ENCODE measurements at places on chromosomes 1 and 21. TPM values are rescaled to one million over a fixed set of nuclear protein-coding genes. Genes with fewer than 3 reads are reported as not detected.

MPL gene
- 0.23 TPM for total RNA-seq

WNT9A gene
- 2.8 TPM for total RNA-seq

CD101 gene
- total RNA-seq = 1.6 TPM

TMEM51 gene
- 5.5 TPM for total RNA-seq

GNAT2 gene
- total RNA-seq = not detected

SEMA4A gene
- 23.3 TPM for total RNA-seq

ACTL8 gene
- 0.23 TPM for total RNA-seq

KRTAP10-9 gene
- total RNA-seq = not detected

SYT2 gene
- 4.6 TPM for total RNA-seq

TMEM82 gene
- not detected for total RNA-seq

LCE3D gene
- not detected for total RNA-seq

SYNJ1 gene
- 33.4 TPM for total RNA-seq

DPYD gene
- total RNA-seq = 20.5 TPM

MARK1 gene
- 58.8 TPM for total RNA-seq

CAMSAP2 gene
- 151 TPM for total RNA-seq

ADAM30 gene
- not detected for total RNA-seq

TOR1AIP2 gene
- 72.4 TPM for total RNA-seq

CFHR1 gene
- total RNA-seq = 2.5 TPM

HSPB7 gene
- total RNA-seq = 0.23 TPM

CDA gene
- total RNA-seq = not detected

CRYAA gene
- total RNA-seq = not detected

SAMD13 gene
- 7.8 TPM for total RNA-seq

CEPT1 gene
- 56.5 TPM for total RNA-seq

ZFP69B gene
- 10.6 TPM for total RNA-seq

HCN3 gene
- 22.8 TPM for total RNA-seq

FAM72C gene
- total RNA-seq = 1.8 TPM

ZNF683 gene
- not detected for total RNA-seq

LEFTY2 gene
- 0.23 TPM for total RNA-seq

EPHA10 gene
- total RNA-seq = 21.0 TPM

MATN1 gene
- 0.46 TPM for total RNA-seq

BGLAP gene
- not detected for total RNA-seq

TRIM63 gene
- not detected for total RNA-seq

GMEB1 gene
- total RNA-seq = 9.9 TPM

IFI44 gene
- total RNA-seq = 35.1 TPM

TCHHL1 gene
- not detected for total RNA-seq

ZBTB18 gene
- 54.7 TPM for total RNA-seq

CDC42 gene
- 577 TPM for total RNA-seq

KCND3 gene
- total RNA-seq = 40.8 TPM

NMNAT2 gene
- total RNA-seq = 51.0 TPM

ADORA1 gene
- 29.8 TPM for total RNA-seq

GRHL3 gene
- total RNA-seq = 0.23 TPM

TMPRSS15 gene
- 0.23 TPM for total RNA-seq

SPATA21 gene
- not detected for total RNA-seq

ACOT11 gene
- 6.7 TPM for total RNA-seq

GPR61 gene
- total RNA-seq = 17.8 TPM

TIE1 gene
- total RNA-seq = 19.6 TPM

AIRE gene
- 0.23 TPM for total RNA-seq

NIT1 gene
- total RNA-seq = 19.1 TPM

STYXL2 gene
- total RNA-seq = 0.69 TPM

OVAAL gene
- not detected for total RNA-seq

ARHGEF2 gene
- total RNA-seq = 71.5 TPM

DIRAS3 gene
- 23.1 TPM for total RNA-seq

SPRR1A gene
- not detected for total RNA-seq

OR6K3 gene
- total RNA-seq = not detected

LRRC38 gene
- total RNA-seq = 0.46 TPM

PGBD5 gene
- total RNA-seq = 12.2 TPM

PDXK gene
- total RNA-seq = 51.9 TPM

BTBD8 gene
- 93.0 TPM for total RNA-seq

KHDC4 gene
- total RNA-seq = 33.4 TPM
